ENCODE measurements at places on chromosomes 16 and 17.

- no peak for DNase-seq
Measured at GRCh38 chr16:1350691-1351090, 987 bp downstream of the TSR3 start.

DNA sequence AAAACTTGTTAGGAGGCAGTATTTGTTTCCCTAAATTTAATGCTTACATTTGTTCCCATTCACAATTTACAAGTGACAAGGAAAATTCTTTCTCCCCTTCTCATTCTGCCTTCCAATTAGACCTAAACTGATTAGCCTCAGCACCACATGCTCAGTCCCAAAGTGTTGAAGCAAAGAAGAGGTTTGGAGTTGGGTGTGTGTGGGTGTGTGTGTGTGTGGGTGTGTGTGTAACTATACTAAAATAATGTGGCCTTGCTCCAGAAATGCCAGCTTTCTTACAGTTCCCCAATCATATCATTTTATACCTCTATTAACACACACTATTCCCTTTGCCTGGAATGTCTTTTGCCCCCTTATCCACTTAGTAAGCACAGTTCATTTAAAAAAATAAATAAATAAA, 6.9 kb upstream of the UTP6 start:
- no peak for DNase-seq

DNA sequence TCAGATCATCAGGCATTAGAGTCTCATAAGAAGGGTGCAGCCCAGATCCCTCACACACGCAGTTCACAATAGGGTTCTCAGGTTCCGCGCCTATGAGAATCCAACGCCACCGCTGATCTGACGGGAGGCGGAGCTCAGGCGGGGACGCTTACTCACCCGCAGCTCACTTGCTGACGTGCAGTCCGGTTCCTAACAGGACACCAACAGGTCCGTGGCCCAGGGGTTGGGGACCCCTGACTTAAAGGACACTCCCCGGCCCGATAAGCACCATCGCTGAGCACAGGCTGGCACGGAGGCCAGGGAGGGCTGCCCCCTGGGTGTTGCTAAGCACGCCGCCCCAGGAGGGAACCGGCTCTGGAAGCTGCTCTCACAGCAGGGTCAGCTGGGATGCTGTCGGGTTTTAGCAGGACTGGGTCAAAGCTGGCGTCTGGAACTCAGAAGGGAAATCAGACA, 30.1 kb upstream of the BAHCC1 start:
- no peak for DNase-seq

DNA sequence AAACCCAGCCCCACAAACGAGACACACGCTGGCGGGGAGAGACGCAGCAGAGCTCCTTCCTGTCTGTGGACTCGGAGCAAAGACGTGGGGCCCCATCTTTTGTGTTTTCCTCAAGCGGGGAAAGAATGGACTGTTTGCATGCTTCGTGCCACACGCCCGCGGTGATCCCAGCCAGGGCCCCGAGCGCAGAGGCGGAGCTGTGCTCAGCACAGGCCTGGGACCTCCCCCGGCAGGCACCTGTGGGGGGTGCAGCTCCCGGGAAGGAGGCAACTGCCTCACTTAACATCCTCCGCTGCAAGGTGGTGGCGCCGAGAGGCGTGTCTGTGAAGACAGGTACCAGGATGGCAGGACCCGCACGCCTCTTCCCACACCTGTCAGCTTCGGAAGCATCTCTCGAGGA, 19.1 kb downstream of the TRARG1 start:
- no peak for DNase-seq

GRCh38 chr16:82699260-82699659, 72.5 kb downstream of the CDH13 start:
- no peak for DNase-seq

DNA sequence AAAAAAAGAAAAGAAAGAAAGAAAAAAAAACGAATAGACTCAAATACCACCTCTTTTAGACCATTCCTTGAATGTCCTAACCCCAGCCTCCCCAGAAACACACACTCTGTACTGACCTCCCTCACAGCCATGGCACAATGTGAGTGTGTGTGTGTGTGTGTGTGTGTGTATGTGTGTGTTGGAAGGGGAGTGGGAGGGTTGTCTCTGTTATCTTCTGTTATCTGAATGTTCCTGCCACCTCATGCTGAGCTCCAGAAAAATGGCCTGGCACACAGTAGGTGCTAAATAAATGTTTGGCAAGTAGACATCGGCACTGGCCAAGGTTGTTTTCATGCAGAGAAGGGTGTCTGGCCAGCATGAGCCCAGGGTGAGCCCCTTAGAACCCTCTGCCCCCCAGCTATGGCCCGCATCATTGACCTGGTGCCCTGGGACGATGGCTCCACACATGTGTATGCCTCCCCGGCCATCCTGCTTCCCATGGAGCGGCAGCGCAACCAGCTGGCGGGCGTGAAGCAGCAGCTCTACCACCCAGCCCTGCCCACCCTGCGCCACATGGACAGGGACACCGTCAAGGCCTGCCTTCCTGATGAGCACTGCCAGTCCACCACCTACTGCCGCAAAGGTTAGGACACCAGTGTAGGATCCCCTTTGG, 6.6 kb upstream of the CNGB1 start:
- DNase-seq = no peak

DNA sequence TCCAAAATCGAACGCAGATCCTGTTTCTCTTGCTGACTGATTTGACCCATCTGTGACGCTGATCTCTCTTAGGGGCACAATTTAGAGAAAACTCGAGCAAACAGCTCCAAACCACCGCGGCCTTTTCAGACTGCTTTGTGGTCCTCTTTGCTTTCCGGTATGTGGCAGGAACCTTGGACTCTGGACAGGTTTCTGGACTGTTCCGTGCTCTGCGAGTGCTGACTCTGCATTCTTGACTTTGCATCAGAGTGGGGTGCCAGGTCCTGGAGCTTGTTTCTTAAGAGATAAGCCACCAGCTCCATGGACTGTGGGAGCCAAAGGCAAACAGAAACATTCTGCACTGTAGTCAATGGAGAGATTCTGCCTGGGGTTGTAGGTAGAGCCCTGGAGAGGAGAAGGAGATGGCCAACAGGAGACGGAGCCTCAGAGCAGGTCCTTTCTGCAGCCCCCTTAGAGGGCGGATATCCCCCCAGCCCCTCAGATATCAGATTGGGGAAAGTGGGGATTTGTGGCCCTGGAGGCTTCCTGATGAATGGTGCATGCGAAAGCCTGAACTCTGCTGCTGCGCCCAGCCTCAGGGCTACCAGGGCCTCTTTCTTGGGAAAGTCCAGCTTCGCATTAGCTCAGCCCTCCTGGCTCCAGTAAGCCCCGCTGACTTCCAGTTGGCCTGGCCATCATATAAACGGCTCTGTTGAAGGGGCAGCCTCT, 65.6 kb downstream of the WIPI1 start:
- DNase-seq = no peak

DNA sequence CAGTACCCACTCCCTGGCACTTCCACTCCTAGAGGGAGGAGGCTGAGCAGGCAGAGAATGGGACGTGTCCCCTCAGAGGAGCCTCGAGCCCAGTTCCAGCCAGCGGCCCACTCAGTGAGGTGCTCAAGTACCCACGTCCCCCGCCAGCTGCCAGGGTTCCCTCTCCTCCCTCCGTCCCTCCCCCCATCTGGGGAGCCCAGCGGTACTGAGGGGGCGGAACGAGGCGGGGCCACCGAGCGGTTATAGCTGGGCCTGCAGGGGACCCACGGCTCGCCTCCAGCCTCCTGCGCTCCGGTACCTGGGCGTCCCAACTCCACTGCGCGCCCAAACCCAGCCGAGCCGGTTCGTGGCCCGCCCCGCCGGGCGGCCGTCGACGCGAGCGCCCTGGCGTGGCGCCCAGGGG, at the start of gene NPW:
NPW (plus strand) TSS at position 268 of the 403 bp plus-strand sequence.
- DNase-seq = no peak

DNA sequence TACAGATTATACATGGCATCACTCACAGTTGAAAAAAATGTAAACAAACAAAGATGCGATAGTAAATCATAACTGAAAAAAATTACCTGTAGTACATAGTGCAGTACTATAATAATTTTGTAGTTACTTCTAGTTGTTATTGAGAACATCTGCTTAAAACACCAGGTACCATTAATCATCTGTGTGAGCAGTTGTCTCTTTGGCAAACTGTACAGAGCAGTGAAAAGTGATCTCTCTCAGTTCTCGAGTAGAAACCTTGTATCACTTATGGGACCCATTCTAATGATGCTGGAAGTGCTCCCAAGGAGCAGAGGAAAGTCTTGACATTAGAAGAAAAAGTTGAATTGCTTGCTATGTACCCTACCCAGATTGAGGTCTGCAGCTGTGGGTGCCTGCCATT, 8.9 kb upstream of the TENT4B start:
- DNase-seq = no peak

- no peak for DNase-seq
Measured at GRCh38 chr17:896953-897661, 82.5 kb downstream of the NXN start.

DNA sequence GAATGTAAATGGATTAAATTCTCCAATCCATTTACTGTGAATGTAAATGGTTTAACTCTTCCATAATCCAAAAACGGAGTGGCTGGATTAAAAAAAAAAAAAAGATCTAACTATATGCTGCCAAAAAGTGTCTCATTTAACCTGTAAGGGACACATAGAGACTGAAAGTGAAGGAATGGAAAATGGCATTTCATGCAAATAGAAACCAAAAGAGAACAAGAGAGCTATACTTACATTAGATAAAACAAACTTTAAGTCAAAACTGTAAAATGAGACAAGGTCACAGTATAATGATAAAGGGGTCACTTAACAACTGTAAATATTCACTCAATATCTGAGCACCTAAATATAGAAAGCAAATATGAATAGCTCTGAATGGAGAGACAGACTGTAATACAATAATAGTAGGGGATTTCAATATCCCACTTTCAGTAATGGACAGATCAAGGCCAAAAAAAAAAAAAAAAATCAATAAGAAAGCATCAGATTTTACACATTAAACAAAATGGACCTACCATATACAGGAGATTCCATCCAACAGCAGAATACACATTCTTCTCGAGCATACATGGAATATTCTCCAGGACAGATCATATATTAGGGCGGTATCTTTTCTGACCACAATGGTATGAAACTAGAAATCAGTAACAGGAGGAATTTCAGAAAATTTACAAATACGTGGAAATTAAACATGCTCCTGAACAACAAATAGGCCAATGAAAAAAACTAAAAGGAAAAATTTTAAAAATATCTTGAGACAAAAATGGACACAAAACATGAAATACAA, 36.4 kb downstream of the CDR2 start:
- no peak for DNase-seq

DNA sequence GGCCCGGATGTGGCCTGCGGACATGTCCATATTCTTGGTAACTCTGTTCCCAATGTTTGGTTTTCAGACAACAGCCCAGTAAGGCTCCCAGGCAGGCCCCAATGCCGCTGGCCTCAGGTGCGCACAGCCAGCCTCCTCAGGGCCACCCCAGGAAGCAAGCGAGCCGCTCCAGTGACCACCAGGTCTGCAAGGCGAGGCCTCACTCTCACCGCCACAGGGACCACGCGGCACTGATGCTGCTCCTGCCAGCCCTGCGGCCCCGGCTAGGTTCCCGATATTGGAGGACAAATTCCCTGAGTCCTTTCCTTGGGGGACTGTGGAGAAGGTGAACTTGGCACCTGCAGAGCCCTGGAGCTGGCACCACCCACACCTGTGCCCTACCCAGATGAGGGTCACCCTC, 19.0 kb downstream of the PDIA2 start:
- DNase-seq = no peak

DNA sequence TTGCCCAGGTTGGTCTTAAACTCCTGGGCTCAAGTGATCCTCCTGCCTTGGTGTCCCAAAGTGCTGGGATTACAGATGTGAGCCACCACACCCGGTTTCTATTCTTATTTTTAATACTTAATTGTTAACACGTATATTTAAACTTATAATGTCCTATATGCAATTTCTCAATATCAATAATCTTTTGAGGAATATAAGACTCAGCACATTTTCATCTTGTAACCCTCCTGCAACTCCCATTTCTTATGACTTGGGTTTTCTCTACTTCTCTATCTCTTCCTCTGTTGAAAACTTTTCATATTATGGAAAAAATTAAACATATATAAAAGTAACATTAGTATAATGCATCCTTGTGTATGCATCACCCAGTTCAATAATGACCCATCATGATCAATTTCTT, 150.7 kb downstream of the PRKCB start:
- no peak for DNase-seq

- no peak for DNase-seq
Measured at GRCh38 chr16:56915336-56916119, 16.4 kb upstream of the HERPUD1 start.

GRCh38 chr17:56540836-56541235, 52.7 kb upstream of the NOG start:
- no peak for DNase-seq

DNA sequence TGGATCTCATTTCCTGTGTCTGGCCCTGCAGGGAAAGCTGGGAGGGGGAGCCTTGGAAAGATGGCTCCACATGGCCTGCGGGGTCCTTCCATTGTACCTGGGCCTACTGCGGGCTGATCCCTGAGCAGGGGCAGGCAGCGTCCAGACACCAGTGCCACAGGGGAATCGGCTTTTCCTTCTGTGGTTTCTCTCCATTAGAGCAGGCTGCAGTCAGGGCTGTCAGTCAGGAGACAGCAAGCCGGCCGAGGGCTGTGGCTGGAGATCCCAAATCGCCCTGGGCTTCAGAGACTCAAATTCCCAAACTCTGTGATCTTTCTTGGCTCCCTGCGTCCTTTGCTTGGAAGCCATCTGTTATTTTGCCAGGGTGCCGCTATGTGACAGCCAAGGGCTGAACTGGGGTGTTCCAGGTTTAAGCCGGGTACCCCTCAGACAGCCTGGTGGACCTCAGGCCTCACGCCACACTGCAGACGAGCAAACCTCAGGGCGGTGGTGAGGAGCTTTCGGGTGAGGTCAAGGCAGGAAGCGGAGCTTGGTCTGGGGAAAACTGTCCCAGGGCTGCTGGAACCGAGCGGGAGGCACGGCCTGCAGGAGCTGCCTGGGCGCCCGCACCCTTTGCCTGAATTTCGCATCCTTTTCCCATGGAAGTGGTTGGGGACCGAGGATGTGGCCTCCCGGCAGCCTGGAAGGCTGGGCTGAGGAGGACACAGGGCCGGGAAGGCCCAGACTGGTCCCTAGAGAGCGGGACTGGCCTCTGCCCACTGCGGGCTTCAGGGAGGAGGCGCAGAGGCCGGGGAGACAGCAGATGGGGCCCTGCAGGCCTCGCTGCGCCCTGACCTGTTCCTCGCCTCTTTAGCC, 1.5 kb upstream of the CPNE7 start:
- no peak for DNase-seq

DNA sequence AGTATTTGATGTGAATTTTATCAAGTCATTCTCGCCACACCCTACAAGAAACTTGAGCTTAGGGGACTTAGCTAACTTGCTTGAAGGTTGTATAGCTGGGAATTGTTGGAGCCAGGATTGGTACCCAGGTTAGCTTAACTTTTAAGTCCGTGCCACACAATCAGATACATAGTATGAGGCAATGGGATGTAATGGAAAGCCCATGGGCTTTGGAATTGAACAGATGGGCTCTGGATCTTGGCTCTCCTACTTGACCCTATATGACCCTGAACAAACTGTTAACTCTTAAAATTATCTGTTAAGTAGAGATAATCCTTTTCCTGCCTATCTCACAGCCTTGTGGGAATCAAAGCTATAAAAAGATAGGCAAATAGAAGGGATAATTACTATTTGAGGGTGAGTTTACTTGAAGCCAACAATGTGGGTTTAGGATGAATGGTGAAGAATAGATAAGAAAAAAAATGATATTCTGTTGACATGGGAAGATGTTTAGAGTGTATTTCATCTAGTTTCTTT, 51.9 kb upstream of the CACNG3 start:
- DNase-seq = no peak

- no peak for DNase-seq
Measured at GRCh38 chr17:79645022-79645776, 34.3 kb upstream of the RBFOX3 start.

GRCh38 chr16:50021544-50021943, 3.5 kb upstream of the CNEP1R1 start:
- DNase-seq = no peak

- DNase-seq = no peak
Measured at GRCh38 chr16:530111-530817, 2.8 kb downstream of the CAPN15 start.
